Fibroblast of villous mesenchyme (primary cell): ENCODE measurements at places on chromosomes 6 and 20. TPM values are rescaled to one million over a fixed set of nuclear protein-coding genes. Genes with fewer than 3 reads are reported as not detected.

- no peak for DNase-seq
Observed at GRCh38 chr20:13276945-13277541, 56.0 kb downstream of the ISM1 start.

- DNase-seq: no peak
Observed at GRCh38 chr6:2760882-2761842, 4.0 kb upstream of the WRNIP1 start.

- DNase-seq: peak; percentile 54
Observed at GRCh38 chr6:157184202-157185015, 138.9 kb downstream of the TMEM242 start.

DNA sequence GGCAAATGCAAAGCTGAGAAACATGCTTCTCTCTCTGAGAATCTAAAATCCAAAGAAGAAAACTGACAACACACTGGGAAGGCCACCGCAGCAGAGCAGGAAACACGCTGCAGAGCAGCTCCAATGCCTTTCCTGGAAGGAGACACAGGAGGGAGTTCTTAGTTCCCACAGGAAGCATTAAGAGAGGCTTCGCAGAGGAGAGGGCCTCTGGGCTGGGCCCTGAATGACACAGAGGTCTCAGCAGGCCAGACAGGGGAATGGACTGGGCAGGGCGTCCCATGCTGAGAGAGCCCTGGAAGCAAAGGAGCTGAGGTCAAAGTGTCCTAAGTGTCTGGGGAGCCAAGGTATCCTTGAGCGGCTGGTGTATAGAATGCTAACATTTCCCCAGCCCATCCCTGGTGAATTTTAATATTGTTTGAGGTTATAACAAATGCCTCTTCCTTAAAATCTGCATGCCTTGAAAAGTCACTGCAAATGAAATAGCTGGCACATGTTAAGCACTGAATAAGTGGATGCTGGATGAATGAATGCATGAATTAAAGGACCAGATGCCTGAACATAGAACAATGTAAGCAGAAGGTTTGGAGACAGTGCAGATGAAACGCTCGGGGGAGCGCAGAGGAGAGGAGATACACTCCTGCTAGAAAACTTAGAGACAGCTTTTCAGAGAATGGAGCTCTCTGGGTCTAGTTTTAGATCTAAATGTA, 110.0 kb upstream of the SYNDIG1 start:
- no peak for DNase-seq

DNA sequence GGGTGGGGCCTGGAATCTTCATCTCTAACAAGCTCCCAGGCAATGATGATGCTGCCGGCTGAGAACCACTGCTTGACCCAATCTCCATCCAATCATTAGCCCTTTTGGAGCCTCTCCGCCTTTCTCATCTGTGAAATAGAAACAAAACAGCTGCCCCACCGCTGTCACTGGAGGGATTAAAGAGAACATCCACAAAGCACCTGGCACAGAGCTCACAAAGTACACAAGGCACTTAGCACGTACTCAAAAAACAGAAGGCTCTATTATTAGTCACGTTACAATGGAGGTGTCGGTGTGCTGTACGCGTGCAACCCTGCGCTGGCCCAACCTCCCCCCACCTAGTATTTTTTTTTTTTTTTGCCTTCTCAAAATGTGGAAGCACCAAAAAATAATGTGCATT, 213.5 kb upstream of the ARID1B start:
- no peak for DNase-seq

- no peak for DNase-seq
Observed at GRCh38 chr20:58580474-58580835, 65.3 kb upstream of the APCDD1L start.

GRCh38 chr6:160960839-160961238, 30.7 kb upstream of the MAP3K4 start:
- no peak for DNase-seq

- DNase-seq: no peak
Observed at GRCh38 chr6:90271831-90272230, 24.8 kb downstream of the BACH2 start.

GRCh38 chr6:327538-328116, 35.3 kb downstream of the DUSP22 start:
- peak; percentile 41 for DNase-seq

- no peak for DNase-seq
Observed at GRCh38 chr6:50691814-50692495, 21.4 kb upstream of the TFAP2D start.

DNA sequence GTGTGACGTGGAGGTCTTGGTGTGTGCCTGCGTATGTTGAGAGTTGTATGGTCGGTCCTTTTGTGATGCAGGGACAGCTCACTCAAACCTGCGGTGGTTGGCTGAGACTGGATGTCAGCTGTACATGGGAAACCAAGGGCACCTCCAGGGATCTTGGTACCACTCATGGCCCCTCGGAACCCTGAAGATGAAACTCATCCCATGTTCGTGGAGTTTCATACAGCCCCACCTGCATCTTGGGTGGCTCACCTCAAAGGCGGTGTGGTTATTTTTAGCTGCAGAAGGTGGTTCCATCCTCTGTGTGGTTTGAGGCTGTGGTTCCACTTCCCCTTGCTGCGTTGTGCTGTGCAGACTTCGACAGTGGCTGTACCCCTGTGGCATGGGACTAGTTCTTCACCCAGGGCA, 52.6 kb upstream of the SLC22A1 start:
- no peak for DNase-seq

- peak; percentile 98 for DNase-seq
Observed at GRCh38 chr6:43926634-43927531, 156.9 kb downstream of the VEGFA start.

GRCh38 chr6:19028201-19028600, 641.1 kb downstream of the RNF144B start:
- no peak for DNase-seq

DNA sequence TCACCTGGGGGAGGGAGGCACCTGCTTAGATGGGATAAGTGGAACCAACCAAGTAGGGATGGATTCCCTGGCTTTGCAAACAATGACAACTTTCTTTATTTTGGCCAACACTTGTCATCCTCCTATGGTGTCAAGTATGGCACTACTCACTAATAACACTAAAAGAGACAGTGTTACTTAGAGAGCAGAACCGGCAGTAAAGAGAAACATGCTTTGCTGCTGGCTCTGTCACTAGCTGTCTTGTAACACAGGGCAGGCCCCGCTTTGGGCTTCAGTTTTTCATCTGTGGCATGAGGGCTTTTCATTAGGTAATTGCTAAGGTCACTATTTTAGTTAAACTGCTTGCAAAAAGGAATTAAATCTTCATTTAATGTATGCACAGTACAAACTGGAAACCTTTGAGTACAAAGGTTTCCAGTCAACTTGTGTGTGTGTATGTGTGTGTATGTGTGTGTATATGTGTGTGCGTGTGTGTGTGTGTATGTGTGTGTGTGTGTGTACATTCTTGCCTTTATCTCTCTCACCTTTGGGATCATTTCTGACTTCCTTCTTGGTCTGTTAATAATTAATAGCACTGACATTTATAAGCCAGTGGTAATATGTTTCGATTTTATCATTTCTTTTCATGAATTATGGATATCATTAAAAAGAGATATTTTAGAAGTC, 64.7 kb downstream of the BTBD3 start:
- no peak for DNase-seq

- DNase-seq: peak; percentile 11
Observed at GRCh38 chr6:1481286-1481685, 91.9 kb downstream of the FOXF2 start.

DNA sequence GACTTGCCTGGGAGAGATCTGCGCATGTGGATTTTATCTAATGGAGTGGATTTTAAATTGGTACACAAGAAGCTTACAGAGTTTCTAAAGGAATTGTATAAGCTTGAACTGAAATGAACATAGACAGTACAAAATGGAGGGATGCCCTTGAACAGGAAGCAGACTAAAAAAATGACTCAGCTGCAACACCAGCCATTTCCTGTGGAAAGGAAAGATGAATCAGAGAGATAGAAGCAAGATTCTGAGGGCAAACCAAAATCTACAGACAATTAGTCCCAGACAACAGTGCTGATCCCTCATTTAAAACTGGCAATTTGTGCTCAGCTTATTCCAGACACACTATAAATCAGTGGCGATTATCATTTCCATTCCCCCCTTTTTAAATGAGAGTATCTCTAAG, 114.6 kb upstream of the TCF21 start:
- peak; percentile 37 for DNase-seq

DNA sequence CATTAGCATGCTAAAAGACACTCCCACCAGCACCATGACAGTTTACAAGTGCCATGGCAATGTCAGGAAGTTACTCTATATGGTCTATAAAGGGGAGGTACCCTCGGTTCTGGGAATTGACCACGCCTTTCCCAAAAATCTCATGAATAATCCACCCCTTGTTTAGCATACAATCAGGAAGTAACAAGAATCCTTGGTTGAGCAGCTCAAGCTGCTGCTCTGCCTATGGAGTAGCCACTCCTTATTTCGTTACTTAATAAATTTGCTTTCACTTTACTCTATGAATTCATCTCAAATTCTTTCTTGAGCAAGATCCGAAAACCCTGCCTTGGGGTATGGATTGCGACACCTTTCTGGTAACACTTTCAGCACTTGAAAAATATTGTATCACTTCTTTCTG, 243.0 kb downstream of the BMP2 start:
- peak; percentile 42 for DNase-seq

DNA sequence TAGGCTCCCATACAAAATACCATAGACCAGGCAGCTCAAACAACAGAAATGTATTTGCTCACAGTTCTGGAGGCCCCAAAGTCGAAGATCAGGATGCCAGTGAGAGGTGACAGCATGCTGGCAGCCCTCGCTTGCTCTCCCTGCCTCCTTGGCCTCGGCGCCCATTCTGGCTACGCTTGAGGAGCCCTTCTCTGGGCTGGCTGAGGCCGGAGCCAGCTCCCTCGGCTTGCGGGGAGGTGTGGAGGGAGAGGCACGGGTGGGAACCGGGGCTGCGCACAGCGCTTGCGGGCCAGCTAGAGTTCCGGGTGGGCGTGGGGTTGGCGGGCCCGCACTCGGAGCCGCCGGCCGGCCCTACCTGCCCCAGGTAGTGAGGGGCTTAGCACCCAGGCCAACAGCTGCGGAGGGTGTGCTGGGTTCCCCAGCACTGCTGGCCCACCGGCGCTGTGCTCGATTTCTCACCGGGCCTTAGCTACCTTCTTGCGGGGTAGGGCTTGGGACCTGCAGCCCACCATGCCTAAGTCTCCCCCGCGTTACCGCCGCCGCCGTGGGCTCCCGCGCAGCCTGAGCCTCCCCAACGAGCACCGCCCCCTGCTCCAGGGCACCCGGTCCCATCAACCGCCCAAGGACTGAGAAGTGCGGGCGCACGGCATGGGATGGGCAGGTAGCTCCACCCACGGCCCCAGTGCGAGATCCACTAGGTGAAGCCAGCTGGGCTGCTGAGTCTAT, 32.6 kb upstream of the SERPINB9 start:
- no peak for DNase-seq

- DNase-seq: peak; percentile 32
Observed at GRCh38 chr6:149393002-149393679, 6.9 kb upstream of the SUMO4 start.

DNA sequence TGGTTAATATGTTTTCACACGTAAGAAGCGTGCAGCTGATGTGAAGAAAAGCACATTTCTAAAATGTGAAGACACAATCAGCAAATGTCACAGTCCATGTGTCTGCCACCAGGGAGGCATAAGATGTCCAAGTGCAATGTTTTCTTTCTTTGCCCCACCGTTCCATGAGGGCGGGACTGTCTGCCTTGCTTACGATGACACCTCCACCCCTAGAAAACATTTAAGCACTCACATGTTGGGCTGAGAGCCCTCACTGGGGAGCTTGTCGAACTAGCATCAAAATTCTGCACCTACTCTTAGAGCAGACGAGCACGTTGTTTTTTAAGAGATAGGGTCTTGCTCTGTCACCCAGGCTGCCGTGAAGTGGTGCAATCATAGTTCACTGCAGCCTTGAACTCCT, 57.6 kb downstream of the PSMG4 start:
- DNase-seq: no peak

- peak; percentile 49 for DNase-seq
Observed at GRCh38 chr6:15763364-15763763, 100.5 kb upstream of the DTNBP1 start.

DNA sequence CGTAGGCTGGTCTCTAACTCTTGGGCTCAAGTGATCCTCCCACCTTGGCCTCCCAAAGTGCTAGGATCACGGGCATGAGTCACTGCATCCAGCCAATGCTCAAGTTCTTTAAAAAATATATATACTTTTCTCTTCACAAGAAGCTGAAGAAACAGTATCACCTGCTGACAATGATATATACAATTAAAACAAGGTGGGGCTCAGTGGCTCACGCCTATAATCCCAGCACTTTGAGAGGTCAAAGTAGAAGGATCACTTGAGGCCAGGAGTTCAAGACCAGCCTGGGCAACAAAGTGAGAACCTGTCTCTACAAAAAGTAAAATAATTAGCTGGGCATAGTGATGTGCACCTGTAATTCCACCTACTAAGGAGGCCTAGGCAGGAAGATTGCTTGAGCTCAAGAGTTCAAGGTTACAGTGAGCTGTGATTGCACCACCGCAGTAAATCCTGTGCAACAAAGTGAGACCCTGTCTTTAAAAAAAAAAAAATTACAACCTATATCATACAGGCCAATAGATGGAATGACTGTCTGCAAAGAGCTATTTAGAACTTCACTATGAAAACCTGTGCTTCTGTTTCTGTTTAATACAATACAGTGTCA, 36.4 kb downstream of the MBOAT1 start:
- DNase-seq: no peak

GRCh38 chr20:33606118-33606771, 55.9 kb upstream of the C20orf144 start:
- DNase-seq: no peak

DNA sequence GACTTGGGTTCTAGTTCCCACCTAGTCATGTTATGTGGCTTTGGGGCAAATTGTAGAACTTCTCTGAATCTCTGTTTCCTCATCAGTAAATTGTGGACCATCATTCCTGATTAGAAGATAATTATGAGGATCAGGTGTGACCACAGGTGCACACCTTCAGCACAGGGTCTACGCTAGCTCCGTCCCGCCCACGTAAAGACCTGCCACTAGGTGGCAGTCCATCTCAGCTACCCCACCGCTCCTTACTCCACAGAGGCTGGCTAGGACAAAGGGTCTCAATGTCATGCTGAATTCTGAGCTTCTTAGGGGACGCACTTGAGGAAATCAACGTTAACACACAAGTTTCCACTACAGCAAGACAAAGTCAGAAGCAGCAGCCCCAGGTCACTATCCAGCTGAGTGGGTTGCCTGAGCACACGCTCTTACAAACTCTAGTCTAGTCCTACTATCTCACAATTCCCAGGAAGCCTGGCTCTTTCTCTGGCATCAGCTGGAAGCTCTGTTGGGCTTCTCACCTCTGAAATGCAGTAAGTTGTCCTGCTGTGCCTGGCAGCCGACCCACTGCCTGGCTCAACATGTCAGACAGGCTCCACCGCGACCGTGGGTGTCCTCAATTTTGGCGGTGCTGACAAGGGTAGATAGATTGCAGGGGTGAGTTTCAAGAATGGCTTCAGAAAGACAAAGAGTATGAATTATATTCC, 2.0 kb upstream of the PLCG1 start:
- DNase-seq: no peak

SAMD3 gene
- total RNA-seq: 3.0 and 5.5 TPM in 2 replicates

GINS1 gene
- 7.4 and 13.8 TPM in 2 replicates for total RNA-seq

ULBP1 gene
- total RNA-seq: 0.43 and 1.6 TPM in 2 replicates

TEAD3 gene
- 23.7 and 27.1 TPM in 2 replicates for total RNA-seq

IL17F gene
- under 0.01 TPM in 1 of 2 replicates, not detected in the other for total RNA-seq

CYP39A1 gene
- total RNA-seq: 2.6 TPM in 2 replicates

HMGN4 gene
- total RNA-seq: 74.1 and 85.1 TPM in 2 replicates

RAET1E gene
- total RNA-seq: under 0.01 TPM in 1 of 2 replicates, not detected in the other

KIF25 gene
- under 0.01 TPM in 1 of 2 replicates, not detected in the other for total RNA-seq

TREM1 gene
- total RNA-seq: not detected in 2 replicates

MYO6 gene
- 14.2 and 15.1 TPM in 2 replicates for total RNA-seq
